Activated CD8-positive, alpha-beta memory T cell treated with anti-CD3 and anti-CD28 coated beads for 48 hours (primary cell): ENCODE measurements at places on chromosomes 13 and 19.

- DNase-seq, result no peak
Observed at GRCh38 chr13:104832231-104832630, 1703.2 kb downstream of the EFNB2 start.

DNA sequence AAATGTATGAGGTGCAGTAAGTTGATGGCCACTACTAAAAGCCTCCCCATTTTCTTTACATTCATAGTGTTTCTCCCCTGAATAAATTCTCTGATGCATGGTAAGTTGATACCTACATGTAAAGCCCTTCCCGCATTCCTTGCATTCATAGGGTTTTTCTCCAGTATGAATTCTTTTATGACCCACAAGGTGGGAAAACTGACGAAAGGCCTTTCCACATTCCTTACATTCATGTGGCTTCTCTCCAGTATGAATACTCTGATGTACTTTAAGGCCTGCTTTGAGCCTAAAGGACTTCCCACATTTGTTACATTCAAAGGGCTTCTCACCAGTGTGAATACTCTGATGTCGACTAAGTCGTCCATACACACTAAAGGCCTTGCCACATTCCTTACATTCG, 20.5 kb downstream of the ZNF607 start:
- DNase-seq, result no peak

GRCh38 chr13:53822136-53822535, 793.5 kb downstream of the OLFM4 start:
- no peak for DNase-seq

GRCh38 chr13:112132142-112132541, 65.2 kb downstream of the SOX1 start:
- DNase-seq, result no peak

GRCh38 chr13:108895220-108895704, 265.9 kb downstream of the MYO16 start:
- DNase-seq, result no peak

GRCh38 chr13:48233889-48234488, 983 bp downstream of the ITM2B start:
- DNase-seq, result no peak

DNA sequence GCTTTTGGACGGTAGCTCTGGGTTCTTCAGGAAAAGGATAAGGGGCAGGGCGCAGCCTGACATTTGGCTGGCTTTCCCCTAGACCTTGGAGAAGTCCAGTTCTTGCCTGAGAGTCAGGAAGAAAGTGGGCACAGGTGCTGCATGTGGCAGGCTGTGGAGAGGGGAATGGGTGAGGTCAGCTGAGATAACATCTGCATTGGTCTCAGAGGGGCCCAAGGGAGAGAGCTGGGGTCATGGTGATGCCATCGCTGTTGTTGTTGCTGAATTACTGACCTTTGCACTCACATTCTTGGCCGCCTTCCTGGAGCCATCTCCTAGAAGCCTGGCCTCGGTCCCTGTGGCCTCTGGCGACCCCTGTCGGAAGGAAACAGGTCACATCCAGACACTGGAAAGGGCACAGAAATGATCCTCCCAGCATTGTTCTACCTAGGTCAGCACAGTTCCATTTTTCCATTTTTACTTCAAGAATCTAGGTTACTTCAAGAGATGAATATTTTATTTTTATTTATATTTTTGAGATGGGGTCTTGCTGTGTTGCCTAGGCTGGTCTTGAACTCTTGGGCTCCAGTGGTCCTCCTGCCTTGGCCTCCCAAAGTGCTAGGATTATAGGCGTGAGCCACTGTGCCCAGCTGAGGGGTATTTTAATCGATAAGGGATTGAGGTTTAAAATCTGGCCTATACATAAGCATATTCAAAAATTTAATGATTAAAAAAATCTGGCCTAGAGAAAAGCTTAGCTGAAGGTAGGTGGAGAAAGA, 6.5 kb upstream of the LIPE start:
- DNase-seq, result no peak

DNA sequence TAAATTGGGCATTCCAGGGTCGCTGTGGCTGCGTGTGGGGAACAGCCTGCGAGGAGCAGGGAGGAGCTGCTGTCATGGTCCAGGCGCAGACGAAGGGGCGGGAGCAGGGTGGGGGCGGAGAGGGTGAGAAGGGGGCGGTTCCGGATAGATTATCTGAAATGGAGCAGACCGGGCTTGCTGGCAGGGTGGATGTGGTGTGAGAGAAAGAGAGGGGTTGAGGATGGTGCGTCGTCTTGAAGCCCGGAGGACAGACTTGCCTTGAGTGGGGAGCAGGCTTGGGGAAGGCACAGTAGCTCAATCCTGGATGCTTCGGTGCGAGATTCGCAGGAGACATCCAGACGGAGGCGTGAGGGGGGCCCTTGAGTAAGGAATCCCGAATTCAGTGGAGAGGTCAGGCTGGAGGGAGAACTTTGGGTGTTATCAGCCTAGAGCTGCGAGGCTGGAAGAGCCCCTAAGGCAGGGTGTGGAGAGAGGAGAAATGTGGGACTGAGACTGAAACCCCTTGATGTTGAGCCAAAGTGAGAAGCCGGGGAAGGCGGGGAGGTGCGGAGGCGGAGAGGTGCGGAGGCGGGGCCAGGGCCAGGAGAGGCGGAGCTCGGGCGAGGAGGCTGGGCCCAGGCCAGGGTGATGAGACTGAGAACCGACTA, 40.6 kb downstream of the DPF1 start:
- DNase-seq, result no peak

DNA sequence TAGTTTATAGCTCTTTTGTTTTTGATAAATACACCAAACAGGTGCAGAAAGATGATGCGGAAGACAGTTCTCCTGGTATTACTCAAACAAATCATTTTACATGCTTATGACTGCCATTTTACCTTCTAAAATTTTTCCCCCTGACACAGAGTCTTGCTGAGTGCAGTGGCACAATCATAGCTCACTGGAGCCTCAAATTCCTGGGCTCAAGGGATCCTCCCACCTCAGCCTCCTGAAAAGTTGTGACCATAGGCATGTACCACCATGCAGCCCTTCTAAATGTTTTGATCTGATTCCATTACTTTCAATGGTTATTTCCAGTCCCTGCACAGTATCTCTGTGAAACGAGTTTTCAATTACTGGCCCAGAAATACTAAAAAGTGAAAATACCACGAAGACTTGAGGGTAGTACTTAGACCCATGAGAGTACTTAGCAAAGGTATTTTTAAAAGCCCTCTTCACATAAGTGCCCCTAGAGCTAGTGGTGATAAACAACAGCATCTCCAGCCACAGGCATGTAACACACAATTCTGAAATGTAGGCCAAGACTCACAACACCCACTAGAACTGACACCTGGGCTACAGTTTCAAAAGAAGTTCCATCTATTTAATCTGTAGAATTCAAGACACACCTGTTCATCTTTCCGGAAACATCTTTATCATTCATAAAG, 11.3 kb downstream of the HSPH1 start:
- no peak for DNase-seq

GRCh38 chr19:35309481-35310279, 17.7 kb downstream of the MAG start:
- no peak for DNase-seq
